ENCODE measurements at places on chromosomes 5 and 9.

DNA sequence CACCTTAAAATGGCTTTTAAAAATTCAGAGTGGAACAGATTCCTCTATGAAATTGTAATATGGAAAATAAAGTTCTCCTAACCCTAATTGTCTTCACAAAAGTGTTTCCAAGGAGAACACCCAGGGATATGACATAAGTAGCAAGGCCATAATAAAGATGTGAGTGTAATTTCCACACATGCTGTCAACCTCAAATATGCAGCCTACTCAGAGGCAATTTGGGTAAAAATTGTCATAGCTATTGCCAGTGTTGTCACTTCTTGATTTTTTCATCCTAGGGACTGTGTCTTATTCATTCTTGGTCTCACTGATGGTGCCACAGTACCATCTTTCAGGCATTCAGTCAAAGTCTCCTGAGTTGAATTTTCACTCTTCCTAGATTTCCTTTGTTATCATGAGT lies 100.3 kb downstream of the PPP2R2B start:
- no peak for DNase-seq

GRCh38 chr5:72651109-72651508 lies 143.9 kb upstream of the ZNF366 start:
- DNase-seq = no peak

DNA sequence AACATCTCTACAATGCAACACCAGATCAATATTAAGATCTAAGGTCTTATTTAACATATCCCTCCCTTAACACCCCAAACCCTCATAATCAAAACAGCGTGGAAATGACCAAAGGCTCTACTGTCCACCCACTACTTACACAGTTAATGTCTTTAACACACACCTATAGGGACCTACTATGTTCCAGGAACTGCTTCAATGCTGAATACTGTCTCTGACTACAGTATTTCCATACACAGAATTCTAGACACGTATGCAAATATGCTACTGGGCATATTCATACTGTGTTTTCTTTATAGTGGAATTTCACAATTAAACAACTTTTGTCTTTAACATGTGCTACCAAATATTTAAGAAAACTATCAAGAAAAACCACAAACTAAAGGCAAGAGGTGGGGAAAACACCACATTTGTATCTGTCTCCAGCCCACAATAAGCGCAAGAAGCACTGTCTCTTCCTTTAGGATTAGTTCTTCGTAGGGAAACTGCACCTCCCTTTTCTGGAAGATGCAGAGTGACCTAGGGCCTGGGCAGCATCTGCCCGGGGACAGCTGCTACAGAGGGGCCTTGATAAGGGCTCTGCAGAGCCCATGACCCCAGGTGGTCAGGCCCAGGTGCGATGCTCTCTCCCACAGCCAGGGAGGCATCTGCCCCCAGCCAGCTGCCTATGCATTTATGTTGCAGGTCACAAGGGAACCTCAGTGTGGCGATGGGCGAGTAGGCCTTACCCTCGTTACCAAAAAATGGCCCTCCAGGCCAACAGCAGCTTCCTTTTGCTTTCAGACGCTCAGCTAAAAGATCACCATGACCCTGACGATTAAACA lies 55.2 kb downstream of the PSMB7 start:
- no peak for DNase-seq

- no peak for DNase-seq
Observed at GRCh38 chr9:117744856-117745389, 40.7 kb downstream of the TLR4 start.

DNA sequence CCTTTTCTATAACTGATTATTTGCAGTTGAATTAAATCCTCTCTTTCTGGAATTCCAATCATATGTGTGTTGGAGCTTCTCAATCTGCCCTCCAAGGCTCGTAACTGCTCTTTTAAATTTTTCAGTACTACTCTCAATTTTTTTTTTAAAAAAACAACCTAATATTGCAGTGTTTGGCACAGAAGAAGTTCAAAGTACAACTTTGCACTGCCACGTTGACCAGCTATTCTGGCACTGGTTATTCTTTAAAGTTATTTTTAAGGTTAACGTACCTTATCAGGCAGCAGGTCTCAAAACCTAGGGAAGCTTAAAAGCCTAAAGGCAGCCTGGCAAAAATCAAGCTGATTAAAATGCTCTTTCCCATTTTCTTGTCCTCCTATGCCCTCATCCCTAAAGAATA lies 120.5 kb downstream of the GHR start:
- no peak for DNase-seq

- no peak for DNase-seq
Observed at GRCh38 chr9:110579034-110579861, at the start of gene SVEP1. TSS of gene SVEP1 (minus strand) at chr9:110579741. CDS start at chr9:110579543, 198 bp downstream.

GRCh38 chr9:23821375-23822181 lies 4.5 kb downstream of the ELAVL2 start:
- DNase-seq = no peak

GRCh38 chr9:114426046-114426948 lies 38.5 kb upstream of the AKNA start:
- no peak for DNase-seq

GRCh38 chr5:143428155-143428554 lies 24.7 kb upstream of the NR3C1 start:
- DNase-seq = no peak

GRCh38 chr5:109701792-109702191 lies 12.1 kb downstream of the MAN2A1 start:
- DNase-seq = no peak

DNA sequence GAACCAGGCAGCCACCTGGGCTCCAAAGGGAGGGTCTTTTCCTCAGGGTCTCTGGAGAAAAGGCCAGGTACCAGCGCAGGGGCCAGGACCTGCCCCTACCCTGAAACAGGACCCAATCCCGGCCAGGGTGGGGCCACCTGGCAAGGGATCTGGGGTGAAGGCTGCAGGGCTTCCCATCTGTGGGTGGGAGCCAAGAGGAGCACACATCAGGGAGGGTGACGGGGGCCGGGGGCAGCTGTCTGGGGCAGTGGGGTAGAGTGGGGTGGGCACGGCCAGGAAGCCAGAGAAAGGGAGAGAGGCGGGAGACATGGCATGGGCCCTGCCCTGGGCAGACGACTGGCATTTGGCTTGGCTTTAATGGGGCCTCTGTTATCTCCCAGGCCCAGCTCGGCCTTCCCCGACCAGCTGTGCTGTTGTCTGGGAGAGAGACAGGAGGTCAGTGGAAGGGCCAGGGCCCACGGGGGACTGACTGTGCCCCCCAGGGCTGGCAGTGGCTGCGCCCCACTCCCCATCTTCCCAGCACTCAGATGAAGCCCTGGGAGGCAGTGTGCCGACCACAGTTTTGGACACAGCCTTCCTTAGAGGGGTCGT lies 57.2 kb upstream of the RNF130 start:
- no peak for DNase-seq

DNA sequence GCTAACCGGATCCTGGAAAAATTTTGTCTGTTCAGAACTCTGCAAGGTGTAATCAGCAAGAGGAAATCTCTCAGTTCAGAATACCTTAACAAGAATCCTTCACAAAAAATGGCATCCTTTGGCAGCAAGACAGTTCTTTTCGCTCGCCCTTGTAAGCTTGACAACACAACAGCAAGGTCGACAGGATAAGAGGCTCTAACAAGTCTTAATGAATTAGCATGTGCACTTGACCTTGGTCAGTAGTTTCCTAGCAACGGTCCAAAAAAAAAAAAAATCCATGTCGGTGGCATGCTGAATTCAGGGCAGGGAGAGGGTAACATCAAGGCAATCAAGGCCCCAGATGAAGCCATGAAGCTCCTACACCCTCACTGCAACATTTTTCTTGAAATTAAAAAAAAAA lies 172.8 kb downstream of the APBA1 start:
- no peak for DNase-seq

GRCh38 chr5:76980518-76981144 lies 27.8 kb downstream of the CRHBP start:
- DNase-seq = no peak

GRCh38 chr5:86979811-86980411 lies 287.8 kb upstream of the RASA1 start:
- no peak for DNase-seq

GRCh38 chr5:154380263-154380662 lies 65.5 kb upstream of the SAP30L start:
- DNase-seq = no peak

- DNase-seq = no peak
Observed at GRCh38 chr5:81213070-81213469, 20.1 kb upstream of the CKMT2 start.

DNA sequence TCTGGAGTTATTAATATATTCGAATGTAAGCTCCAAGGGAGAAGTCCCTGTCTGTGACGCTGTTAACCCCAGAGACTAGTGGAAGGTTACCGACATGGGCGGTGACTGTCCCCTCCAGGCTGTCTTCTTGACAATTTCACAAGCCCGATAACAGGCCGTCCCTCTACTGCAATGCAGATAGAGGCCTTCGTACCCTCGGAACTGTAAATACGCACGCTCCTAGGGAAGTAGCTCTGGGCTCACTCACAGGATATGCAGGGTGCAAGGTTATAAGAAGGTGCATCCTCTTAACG lies 680 bp upstream of the RFK start:
- DNase-seq = no peak

DNA sequence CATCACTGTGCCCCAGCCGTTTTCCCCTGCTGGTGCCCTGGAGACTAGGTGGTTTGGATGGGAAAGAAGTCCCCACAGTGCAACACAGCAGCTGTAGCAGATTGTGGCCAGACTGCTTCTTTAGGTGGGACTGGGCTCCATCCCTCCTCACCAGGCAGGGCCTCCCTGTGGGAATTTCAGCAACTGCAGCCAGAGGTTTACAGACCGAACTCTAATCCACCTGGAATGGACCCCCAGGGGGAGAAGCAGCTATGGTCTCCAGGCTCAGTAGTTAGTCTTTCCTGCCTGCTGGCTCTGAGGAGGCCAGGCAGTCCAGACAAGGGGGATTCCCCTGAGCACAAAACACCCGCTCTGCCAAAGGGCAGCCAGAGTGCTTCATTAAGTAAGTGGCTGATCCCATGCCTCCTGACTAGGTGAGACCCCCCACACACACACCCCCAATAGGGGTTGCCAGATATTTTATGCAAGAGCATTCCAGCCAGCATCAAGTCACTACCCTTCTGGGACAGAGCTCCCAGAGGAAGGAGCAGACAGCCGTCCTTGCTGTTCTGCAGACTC lies 188.9 kb downstream of the SGCD start:
- DNase-seq = no peak

DNA sequence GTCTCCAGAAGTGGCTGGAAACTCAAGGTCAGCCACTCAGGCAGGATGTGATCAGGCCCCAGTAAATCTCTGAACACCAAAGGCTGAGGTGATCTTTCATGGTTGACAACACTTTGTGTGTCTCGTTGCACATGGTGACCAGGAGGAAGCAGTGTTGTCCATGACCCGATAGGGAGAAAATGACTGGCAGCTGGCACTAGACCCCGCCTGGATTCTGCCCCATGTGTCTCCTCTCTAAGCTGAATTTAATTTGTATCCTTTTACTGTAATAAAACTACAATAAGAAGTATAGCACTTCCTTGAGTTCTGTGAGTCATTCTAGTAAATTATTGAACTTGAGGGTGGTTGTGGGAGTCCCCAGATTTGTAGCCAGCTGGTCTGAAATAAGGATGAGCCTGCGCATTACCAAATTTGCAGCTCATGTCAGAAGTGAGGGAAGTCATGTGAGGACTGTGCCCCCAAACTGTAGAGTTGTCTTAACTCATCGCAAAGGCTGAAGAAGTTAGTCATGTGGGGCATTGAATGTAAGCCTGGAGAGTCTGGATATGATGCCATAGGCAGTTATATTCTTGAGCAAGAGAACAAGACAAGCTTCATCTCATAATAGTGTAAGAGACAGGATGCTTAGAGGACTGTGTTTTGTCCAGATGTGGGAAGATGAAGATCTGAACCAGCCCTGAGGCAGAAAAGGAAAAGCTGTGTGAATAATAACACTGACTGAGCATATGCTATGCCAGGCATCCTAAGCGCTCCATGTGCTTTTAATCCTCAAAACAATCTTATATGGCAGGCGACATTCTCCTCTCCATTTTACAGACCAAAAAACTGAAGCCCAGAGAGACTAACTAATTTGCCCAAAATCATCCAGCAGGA lies 55.9 kb downstream of the TMEM215 start:
- DNase-seq = no peak

GRCh38 chr5:8097146-8097545 lies 228.2 kb downstream of the MTRR start:
- DNase-seq = no peak

GRCh38 chr5:92769978-92770377 lies 811.0 kb downstream of the NR2F1-AS1 start:
- DNase-seq = no peak

DNA sequence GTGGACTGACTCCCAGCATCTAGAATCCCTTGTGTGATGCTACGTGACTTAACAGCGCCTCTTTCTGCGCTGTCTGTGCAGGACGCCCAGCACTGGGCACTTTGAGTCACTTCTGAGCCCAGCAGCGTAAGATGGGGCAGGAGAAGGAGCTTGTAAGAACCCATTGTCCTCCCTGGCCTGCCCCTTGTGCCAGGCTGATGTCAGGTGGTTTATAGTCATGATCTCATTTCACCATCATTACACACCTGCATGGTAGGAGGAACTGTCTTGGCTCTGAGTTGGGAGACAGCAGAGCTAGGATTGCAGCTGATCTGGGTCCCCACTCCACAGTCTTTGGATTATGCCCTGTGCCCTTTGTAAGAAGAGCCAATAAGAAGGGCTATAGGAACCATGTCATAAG lies 12.2 kb downstream of the ERGIC1 start:
- DNase-seq = no peak

GRCh38 chr9:81035171-81035570 lies 654.2 kb downstream of the TLE1 start:
- DNase-seq = no peak

- DNase-seq = no peak
Observed at GRCh38 chr5:103291606-103292005, 33.0 kb downstream of the MACIR start.

DNA sequence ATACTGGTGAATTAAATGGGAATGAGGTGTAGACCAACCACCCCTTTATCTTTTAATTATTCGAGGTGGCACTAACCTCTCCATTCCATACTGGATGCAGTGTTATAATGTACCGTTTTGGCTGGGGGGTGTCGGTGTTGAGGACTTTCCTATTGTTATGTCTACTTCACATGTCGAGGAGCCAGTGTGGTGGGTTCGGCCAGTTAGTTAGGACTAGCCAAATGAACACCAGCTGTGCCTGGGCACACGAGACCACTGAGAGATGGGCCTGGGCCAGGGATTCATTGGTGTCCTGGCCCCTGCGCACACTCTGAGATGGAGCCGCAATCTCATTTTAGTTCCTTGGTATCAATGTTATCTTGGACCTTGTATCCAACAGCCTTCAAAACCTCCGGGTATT lies 186.2 kb downstream of the CACNA1B start:
- DNase-seq = no peak

- no peak for DNase-seq
Observed at GRCh38 chr9:126106404-126106803, 220.2 kb upstream of the MVB12B start.

DNA sequence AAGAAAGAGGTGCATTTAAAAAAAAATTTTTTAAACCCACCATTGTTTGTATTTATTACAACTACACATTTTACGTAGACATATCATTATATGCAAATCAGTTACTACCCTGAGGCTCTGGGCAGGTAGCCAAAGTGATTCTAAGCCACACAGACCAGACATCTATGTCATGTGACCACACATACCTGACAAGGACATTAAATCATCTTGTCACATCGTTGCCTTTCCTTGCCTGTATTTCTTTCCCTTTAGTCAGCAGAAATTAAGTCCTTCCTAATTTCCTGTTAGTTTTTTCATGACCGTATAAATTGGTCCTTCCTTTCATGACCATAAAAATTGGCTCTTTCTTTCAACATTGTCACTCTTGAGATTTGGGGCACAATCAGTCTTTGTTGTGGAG lies 134.2 kb upstream of the MARCHF11 start:
- DNase-seq = no peak

All from stimulated activated CD4-positive, alpha-beta T cell treated with anti-CD3 and anti-CD28 coated beads, Interleukin-1b, Interleukin-23, amount 100 ng/mL, for 4 hours (primary cell).